ENCODE measurements at places on chromosomes 4 and X.
A peak's percentile ranks its signal among the peaks of the same experiment; 100 is the strongest.

GRCh38 chr4:184598753-184599491 is 50.3 kb downstream of the CASP3 start:
- DNase-seq, result no peak

GRCh38 chr4:105088110-105088879 is 58.4 kb upstream of the TET2 start:
- DNase-seq, result peak; percentile 75

GRCh38 chr4:181952478-181952877 is 290.7 kb upstream of the TENM3 start:
- DNase-seq, result peak; percentile 41

DNA sequence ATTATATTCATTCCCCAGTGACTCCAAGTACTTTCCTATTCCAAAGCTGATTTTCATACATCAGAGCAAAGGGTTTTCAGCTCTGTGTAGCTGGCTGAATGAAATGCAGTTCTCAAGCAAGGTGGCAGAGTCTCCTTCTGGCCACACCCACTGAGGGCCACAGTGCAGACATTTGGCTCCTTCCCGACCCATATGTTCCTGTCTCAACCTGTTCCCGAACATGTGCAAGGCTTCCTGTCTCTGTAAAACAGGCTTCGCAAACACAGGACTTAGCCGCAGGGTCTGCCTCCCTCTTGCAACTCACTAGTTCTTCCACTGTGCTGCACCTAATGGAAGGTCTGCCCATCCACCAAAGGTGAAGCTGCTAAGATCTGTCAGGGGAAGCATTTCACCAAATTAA is 249.2 kb downstream of the MID1IP1 start:
- DNase-seq, result no peak

DNA sequence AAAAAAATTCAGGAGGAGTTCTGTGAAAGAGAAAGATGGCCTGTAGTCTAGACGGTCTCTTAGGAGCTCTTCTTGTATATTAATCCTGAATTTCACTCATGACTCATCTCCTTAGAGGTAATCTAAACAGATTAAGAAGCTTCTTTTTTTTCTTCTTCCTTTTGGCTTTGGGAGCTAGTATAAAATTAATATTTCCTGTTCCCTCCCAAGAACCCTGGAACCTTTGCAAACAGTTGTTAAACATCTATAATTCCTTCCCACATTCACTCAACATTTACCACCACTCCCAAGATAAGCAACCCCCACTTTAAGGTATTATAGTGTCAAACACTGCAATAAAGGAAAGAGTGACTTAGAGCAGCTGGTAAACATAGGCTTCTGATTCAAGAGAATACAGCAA is 146.4 kb upstream of the EDNRA start:
- DNase-seq, result no peak

GRCh38 chrX:152601848-152602616 is 35.7 kb upstream of the GABRQ start:
- no peak for DNase-seq

DNA sequence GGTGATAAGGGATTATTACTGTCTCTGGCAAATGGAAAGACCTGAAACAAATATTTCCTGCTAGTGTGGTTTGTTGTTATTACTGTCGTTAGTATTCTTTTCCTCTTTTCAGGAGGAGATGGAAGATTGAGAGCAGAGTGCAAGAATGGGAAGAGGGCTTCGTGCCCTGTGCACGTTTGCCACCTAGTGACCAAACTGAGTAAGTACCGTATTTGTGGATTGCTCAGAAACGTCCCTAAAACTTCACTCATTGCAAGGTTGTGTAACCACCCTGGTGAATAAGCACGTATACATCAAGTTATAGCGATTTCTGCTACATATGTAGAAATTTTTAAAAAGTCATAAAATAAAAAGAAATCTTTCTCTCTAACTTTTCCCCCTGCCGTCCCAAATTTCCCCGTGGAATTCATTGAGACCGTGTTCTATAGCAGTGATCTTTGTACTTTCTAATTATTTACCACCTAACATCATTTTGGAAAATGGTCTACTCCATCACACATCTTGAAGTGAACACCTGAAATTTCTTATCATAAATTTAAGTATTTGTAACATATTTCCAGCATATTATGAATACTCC is 24.3 kb downstream of the LINC00632 start:
- DNase-seq, result no peak

- DNase-seq, result no peak
Measured at GRCh38 chr4:26611885-26612284, 28.0 kb downstream of the TBC1D19 start.

GRCh38 chr4:52833941-52834525 is 28.1 kb upstream of the RASL11B start:
- DNase-seq, result no peak

DNA sequence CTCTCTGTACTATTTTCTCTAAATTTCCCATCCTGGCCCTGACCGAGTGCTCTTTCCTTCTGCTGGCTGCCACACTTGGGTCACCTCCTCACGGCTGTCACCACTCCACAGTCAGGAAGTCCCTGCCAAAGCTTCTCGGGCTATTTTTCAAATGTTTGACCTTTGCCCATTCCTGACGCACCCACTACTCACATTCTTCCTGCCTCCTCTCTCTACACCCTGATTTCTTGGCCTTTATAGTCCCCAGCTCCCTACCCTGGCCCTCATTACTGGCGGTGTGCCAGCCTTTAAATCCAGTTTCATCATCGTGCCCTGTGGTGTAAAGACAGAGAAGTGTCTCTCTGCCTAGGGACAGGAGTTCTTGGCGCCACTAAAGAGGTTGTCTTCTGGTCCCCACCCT is 46.4 kb upstream of the GATB start:
- no peak for DNase-seq

GRCh38 chrX:120305531-120306141 is 5.6 kb downstream of the TMEM255A start:
- no peak for DNase-seq

GRCh38 chr4:57344296-57344695 is 234.1 kb upstream of the IGFBP7 start:
- no peak for DNase-seq

- DNase-seq, result no peak
Measured at GRCh38 chrX:18596096-18596495, 75.8 kb downstream of the RS1 start.

- DNase-seq, result no peak
Measured at GRCh38 chr4:153432965-153433753, 33.0 kb upstream of the TMEM131L start.

GRCh38 chr4:17558941-17559708 is 17.9 kb upstream of the LAP3 start:
- DNase-seq, result no peak

GRCh38 chr4:140047017-140047640 is 106.9 kb downstream of the MAML3 start:
- no peak for DNase-seq

GRCh38 chr4:15010038-15010585 is 7.8 kb downstream of the CPEB2 start:
- DNase-seq, result no peak

GRCh38 chrX:19373351-19373891 is 29.7 kb downstream of the PDHA1 start:
- no peak for DNase-seq

- DNase-seq, result no peak
Measured at GRCh38 chrX:11129534-11130105, 18.5 kb downstream of the HCCS start.

DNA sequence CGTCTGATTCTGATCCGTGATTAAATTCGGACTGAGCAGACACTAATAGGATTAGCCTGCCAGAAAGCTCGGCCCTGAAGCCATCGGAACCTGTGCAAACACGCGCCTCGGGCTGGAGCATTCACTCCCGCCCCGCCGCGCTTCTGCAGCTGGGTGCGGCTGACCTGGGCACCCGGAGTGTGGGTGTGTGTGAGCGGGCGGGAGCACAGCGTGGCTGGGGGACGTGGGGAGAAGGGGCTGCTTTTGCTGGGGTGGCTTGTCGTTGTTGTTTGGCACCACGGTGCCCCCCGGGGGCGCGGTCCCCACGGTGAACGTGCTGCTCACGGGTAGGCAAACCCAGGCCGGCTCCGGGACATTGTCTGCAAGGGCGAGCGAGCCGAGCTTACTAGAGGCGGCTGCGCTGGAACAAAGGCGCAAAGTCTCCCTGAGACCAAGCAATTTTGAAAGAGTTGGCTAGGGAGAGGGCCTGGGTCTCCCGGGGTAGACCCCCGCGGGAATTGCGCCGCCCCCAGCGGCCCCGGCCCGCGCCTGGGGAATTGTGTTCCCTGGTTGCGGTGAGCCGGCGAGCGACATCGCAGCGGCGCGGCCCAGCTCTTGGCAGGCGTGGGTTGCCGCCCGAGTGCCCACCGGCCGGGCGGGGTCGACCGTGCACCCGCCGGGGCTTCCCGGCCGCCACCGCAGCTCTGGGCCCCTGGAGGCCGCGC is 1.4 kb downstream of the MAMLD1 start:
- DNase-seq, result no peak

DNA sequence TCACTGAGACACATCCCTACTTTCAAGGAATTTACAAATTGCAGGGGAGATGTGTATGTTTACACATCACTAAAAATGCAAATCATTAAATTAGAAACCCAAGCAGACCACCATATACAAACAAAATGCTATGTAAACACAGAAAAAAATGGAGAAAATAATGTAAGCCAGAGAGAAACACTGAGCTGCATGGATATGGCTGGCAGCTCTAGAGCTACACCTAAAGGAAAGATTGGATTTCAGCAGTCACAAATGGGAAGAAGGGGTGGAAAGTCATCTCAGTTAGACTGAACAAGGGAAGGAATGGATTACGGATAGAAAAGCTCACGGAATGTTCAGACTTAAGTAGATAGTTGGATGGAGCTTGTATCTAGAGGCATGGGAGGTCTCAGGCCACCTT is 186.3 kb downstream of the MOSPD2 start:
- no peak for DNase-seq

DNA sequence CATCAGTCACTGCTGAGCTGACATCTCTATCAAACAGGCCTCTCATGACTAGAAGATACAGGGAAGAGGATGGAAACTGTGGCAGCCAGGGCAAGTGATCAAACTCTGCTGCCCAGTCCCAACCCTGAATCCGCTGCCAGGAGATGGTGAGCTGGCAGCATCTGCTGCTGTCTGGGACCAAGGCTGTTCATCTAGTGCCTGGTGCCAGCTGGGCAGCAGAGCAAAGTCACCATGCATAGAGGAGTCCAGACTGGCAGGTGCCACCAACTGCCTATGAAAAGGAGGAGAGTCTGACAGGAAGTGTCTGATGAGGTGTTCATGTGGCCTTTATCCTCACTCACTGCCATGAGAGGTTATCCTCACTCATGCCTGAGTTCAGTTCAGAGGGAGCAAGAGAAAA is 518.9 kb downstream of the MID1IP1 start:
- no peak for DNase-seq

DNA sequence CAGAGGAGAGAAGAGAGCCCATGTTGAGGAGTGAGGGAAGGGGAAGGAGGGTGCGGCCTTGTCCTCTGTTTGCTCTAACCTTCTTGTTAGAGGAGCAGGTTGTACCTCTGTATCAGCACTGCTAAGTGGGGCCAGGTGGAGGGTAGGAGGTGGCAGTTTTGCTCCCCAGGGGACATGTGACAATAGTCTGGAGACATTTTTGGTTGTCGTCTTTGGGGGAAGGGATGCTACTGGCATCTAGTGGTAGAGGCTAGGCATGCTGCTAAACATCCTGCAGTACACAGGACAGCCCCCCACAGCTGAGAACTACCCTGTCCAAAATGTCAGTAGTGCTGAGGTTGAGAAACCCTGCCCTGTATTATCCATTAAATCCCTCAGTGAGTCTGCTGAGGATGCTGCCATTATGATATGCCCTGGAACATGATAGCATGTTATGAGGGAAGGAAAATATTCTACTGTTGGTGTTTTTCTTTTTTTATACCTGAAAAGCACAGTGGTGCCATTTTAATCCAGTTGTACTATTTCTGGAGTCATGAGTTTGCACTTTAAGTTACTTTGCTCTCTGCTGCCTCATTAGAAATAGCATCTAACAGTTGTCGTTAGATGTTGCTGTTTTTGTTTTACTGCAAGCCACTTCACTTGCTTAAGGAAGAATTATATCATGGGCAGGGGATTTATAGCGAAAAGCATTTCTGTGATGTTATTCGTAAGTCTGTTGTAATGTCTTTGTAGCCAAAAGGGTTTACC is 90.6 kb downstream of the LRP2BP start:
- DNase-seq, result no peak

- DNase-seq, result no peak
Measured at GRCh38 chr4:38082424-38083385, 122.5 kb downstream of the PTTG2 start.

DNA sequence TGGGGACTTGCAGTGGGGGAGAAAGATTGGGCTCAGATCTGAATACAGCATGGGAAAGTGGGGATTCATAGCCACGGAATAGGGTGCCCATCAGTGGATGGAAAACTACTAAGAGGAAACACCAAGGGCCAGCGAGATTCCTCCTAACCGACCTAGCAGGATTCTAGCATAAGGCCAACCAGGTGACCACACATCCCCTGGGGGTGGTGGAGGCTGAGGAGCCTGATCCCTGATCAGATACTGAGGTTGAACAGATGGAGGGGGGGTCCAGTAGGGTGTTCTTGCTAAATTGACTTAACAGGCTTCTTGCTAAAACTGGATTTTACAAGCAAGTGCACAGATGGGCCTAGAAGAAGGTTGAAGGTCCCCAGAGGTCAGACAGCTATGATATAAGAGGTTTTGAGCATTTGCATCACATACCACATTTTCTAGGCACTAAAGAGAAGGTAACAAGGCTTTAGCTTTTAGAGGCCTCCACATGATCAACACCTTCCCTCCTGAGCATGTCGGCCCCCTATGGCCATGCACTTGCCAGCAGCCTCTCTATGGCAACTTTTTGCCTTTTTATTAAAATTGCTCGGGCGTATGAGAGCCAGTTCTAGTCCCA is 69.1 kb upstream of the PUDP start:
- no peak for DNase-seq

DNA sequence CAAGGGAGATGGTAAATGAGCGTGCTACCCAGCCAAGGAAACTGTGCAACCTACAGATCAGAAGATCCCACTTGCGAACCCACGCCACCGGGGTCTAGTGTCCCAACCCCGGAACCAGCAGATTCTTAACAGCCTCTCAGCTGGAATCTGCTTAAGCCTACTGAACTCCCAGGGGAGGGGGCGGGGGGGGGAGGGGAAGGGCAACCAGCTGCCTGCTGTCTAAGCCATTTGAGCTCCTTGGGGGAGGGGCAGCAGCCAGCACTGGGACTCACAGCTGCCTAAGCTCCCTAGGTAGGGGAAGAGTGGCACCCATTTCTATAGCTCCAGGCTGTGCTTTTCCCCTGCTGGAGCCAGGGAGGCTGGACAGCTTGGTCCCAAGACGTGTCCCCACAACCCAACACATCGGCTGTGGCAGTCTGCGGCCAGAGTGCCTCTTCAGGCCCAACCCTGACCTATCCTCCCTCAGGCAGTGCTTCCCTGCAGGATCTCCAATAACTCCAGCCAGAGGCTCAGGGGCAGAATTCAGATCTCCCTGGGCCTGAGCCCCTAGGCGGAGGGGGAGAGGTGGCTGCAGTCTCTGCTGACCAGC is 289.2 kb downstream of the LDB2 start:
- DNase-seq, result no peak

- no peak for DNase-seq
Measured at GRCh38 chr4:69051576-69051943, 44.7 kb upstream of the UGT2B7 start.

Measured in brain pericyte (primary cell).